ENCODE measurements at places on chromosomes 6 and 20.

GRCh38 chr6:37113976-37114375 lies 56.0 kb upstream of the PIM1 start:
- no peak for DNase-seq

DNA sequence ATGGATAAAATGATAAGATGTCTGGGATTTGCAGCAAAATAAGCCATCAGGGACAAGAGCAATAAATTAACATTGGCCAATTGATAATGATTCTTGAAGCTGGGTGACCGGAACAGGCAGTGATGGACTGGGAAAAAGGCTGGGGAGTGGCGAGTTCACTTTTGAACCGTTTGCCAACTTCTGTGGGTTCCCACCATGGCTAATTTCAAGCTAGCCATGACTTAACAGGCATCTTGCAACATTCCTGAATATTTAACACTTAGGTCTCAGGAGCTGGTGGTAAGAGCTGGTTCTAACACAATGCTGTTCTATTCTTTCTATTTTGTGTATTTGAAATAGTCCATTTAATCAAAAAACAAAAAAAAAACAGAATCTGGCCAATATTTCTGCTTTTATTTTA lies 37.6 kb upstream of the CD83 start:
- no peak for DNase-seq

GRCh38 chr6:30041821-30042220 lies 19.2 kb upstream of the POLR1H start:
- DNase-seq: no peak

DNA sequence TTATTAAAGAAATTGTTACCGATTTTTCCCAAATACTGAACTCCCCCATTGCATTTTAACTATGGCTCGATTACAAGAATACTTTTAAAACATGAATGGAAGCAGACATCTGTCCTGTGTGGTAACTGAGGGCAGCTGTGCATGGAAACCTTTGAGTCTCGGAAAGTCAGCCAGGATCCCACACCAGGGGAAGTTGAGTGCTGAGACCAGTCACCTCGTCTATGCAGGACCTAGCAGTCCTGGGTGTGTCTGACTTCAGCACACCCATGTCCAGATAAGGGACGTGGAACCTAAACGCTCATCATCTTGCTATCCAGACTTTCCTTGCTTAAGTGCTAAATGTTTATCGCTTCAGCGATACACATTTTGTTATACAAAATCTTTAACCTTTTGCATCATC lies 6.1 kb downstream of the RIN2 start:
- no peak for DNase-seq

GRCh38 chr6:158290659-158291058 lies 21.6 kb upstream of the TULP4 start:
- DNase-seq: no peak

- no peak for DNase-seq
Measured at GRCh38 chr6:24931718-24932691, 3.8 kb downstream of the RIPOR2 start.

DNA sequence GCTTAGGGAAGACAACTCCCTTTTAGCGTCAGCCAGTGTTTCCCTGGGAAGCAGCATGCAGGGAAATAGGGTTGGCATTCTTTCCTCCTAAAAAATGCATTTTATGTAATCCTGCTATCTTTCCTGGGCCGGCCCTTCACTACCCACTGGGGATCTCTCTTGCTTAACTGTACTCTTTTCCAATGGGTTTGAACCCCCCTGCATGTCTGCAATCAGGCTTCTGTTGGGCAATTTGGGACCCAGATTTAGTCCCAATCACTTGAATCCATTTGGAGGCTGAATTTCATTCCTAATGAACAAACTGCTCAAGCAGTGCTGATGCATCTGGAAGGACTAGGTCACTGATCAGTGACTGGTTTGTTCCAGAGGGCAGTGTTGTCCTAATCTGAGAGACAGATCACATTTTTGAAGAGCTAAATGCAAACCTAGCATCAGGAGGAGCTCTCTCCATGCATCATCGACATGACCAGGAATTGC lies 152.0 kb downstream of the TSHZ2 start:
- DNase-seq: no peak

- DNase-seq: no peak
Measured at GRCh38 chr6:5424726-5425125, 163.4 kb downstream of the FARS2 start.

All from AML-193 (cell line).